ENCODE measurements at places on chromosomes 12 and 14. TPM values are rescaled to one million over a fixed set of nuclear protein-coding genes. Genes with fewer than 3 reads are reported as not detected.

DNA sequence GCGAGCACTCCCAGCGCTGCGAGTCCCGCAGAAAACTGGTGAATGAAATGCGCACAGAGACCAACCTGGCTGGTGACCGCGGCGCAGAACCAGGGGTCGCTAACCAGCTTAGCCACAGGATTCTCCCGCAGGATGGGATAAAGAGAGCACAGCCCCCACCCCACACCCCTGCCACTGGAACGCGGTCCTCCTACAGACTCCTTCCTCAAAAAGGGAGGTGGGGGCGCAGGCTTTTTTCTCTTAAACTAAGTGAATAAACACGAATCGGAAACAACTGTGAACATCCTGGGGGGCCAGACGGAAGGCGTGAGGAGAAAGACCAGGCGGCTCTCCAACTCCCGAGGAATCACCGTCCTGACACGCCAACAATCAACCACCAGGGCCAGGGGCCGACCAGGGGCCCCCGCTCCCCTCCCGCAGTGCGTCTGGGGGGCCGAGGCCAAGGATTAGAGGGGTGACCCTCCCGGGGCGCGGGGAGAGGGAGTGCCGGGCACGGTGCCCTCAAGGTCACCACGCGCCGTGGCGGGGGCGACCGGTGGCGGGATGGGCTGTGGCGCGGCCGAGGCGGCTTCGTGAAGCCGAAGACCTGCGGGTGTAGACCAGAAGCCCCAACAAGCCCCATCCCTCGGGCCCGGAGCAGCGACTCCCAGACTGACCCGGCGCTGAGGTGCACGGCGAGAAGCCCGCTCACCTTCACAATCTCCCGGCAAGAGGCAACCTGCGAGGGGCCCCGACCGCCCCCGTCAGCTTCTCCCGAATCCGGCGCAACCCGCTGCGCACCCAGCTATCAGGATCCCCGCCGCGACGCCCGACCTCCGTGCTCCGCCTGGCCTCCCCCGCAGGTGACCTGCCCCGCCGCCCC is 704 bp downstream of the ATP2B1 start:
- DNase-seq: peak; percentile 33

CLEC4D gene
- not detected for polyA plus RNA-seq

ITGB7 gene
- 0.76 TPM for polyA plus RNA-seq

GRCh38 chr12:102232036-102232435 is 34.4 kb upstream of the PMCH start:
- DNase-seq: peak; percentile 29

MYO1H gene
- polyA plus RNA-seq: 0.25 TPM

BDKRB2 gene
- 2.5 TPM for polyA plus RNA-seq

GRCh38 chr12:233615-233968 is 19.6 kb upstream of the SLC6A12 start:
- DNase-seq: no peak

TOMM20L gene
- 1.8 TPM for polyA plus RNA-seq

PLBD1 gene
- polyA plus RNA-seq: 18.8 TPM

NXPH4 gene
- 2.7 TPM for polyA plus RNA-seq

- no peak for DNase-seq
Measured at GRCh38 chr12:5260086-5260485, 171.8 kb upstream of the NTF3 start.

- no peak for DNase-seq
Measured at GRCh38 chr14:99531251-99532096, 50.3 kb downstream of the CCNK start.

RNASE13 gene
- 0.21 TPM for polyA plus RNA-seq

DNA sequence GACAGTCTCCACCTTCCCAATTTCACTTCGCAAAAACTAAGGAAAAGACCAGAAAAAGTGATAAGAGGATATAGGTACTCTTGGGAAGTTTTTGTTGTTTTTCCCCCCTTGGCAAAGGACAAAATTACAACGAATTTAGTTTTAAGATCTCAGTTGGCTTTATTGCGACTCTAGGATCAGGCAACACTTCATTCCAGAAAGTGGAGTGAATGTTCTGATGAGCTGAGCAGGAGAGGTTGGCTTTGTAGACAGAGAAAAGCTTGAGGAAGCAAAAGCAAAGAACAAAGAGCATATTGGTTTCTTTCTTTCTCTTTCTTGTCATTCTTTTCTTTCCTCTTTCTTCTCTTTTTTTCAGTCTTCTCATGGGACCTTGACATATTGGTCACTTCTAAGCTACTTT is 640 bp upstream of the ZFYVE1 start:
- no peak for DNase-seq

AP1G2 gene
- 18.0 TPM for polyA plus RNA-seq
